HS-27A (cell line): ENCODE measurements at places on chromosomes 2 and 18.

DNA sequence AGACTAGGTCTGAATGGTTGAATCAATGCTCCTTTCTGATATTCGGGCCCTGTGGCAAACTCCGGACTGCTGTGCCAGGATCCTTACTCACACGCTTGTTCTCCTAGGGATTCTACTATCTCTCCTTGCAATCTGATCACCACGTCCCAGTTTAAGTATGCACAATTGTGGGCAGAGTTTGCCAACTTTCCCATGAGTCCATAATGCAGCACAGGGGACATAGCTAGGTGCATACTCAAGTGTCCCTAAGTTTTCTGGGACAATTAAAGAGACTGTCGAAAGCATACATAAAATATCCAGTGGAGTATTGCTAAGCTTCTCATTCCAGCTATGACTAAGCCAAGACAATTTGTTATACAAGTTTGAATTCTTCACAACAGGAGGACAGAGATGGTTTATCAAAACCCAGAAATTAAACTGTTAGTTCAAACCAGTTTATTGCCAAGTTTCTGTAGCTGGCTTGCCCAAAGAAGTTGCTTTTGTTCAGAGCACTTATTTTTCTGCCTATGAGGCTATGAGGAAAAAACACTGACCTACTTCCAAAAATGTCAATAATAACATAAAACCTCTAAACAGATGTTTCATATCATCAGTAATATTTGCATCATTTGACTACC is 136.1 kb downstream of the EXOC6B start:
- no peak for DNase-seq

GRCh38 chr2:46921676-46922448 is 6.3 kb upstream of the MCFD2 start:
- no peak for DNase-seq

DNA sequence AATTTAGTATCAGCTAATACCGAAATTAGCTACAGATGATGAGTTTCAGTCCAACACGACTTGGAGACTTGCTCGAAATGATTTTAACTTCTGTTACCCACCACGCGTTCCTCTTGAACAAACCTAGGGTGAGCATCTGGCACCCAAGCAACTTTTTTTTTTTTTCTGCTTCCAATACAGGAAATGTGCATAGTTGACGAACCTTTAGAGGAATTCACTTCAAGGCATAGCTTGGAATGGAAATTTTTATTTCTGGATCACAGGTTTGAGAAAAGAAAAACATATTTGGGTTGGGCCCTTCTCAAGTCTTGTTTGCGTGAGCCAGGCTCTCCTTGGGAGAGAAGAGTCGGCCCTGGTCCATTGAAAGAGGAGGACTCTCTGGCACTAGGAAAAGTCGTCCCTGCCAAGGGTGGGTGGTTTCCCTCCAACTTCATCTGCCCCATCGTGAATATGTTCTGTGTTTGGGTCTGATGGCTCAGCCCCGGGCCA is 37.4 kb upstream of the RPL31 start:
- DNase-seq, result no peak

DNA sequence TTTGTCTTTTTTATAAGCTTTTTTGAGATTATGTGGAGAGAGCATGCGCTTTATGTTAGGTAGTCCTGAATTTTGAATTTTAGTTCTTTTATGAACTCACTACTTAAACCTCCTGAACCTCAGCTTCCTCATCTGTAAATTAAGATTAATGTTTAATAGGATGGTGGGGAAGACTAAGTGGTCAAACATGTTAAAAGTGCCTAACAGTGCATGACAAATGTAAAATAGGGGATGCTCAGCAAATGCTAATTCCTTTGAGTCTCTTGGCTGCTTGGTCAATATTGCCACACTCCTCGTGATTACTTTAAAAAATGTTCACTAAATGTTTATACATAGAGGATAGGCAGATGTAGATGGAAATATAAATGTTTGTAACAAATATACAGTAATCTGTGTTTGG is 6.8 kb downstream of the BIRC6 start:
- DNase-seq, result no peak

- DNase-seq, result no peak
These were observed 10.5 kb downstream of the TM4SF20 start for GRCh38 chr2:227368574-227368973.

DNA sequence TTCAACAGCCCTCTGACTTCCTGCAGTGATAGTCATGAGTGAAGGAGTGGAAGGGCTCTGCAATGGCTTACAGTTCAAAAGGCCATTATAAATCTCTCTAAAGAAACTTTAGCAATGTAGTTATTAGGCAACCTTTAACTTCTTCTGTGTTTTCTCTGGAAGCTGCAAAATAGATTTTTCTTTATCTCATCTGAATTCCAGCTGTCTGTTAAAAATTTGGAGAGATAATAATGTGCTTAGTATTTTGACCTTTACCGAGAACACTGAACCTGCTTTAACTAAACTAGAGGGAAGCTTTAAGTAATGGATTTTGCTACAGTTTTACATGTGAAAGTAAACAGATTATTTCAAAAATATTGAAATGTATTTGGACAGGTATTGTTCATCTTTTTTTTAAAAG is 847.9 kb downstream of the ERBB4 start:
- no peak for DNase-seq

DNA sequence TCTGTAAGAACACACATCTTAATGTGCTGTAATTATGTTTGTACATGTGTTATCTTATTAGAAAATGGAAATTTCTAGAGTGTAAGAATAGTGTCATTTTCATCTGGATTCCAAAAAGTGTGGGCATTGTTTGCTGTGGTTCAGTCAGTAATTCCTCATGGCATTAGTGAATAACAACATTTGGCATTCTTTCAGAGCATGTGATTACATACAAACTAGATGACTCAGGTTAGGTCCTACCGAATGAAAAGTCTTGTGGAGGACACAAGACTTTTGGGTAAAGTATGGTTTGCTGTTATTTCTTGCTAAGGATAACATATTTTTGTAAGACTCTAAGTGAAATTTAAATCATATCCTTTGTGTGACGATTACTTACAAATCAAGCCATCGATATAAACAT is 593.1 kb upstream of the NRXN1 start:
- DNase-seq, result no peak

DNA sequence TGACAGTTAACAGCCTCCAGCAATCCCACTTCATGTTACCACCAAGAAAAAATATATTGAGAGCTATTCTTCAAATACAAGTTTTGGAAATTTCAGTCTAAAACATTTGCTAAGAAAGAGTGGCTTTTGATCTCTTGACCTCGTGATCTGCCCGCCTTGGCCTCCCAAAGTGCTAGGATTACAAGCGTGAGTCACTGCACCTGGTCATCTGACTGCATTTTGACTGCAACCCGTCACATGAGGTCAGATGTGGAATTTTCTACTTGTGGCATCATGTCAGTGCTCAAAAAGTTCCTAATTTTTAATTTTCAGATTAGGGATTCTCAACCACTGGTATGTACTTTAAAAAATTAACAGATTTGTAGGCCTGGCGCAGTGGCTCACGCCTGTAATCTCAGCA is 9.1 kb upstream of the CLK1 start:
- DNase-seq, result no peak

DNA sequence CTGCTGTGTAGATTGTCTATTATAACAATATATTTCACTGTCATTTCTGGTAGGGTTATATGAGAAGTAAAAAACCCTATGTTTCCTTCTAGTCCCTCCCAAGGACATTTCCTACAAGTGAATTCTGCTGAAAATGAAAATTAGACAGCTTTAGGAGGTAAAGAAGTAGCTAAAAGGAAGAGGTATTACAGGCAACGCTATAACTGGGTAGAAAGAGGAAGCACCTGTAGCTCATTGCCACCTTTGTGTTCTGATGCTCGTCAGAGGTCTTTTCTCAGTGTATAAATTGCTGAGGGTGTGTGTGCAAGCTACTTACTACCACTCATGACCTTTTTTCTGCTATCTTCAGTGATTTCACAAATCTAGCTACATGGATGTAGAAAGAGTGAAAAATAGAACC is 1.4 kb downstream of the DNAJC10 start:
- DNase-seq, result no peak

GRCh38 chr2:128162266-128162665 is 71.3 kb downstream of the UGGT1 start:
- no peak for DNase-seq

DNA sequence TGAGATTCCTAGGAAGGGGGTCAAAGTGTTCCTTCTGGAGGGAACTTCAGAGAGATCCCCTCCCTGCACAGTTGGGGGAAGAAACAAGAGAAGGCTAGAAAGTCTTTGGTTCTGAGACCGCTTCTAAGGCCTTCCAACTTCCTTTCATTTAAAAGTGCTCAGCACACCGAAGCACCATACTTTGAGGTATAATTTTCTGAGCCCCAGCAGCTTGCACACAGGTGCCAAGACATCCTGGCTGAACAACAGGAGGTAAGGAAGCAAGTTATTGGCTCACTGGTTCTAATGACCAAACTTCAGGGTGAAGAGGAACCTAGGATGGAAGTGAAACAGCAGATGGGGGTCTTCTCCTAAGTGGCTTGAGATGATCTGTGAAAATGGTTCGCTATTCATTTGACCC is 19.2 kb downstream of the TMEM177 start:
- DNase-seq, result no peak

DNA sequence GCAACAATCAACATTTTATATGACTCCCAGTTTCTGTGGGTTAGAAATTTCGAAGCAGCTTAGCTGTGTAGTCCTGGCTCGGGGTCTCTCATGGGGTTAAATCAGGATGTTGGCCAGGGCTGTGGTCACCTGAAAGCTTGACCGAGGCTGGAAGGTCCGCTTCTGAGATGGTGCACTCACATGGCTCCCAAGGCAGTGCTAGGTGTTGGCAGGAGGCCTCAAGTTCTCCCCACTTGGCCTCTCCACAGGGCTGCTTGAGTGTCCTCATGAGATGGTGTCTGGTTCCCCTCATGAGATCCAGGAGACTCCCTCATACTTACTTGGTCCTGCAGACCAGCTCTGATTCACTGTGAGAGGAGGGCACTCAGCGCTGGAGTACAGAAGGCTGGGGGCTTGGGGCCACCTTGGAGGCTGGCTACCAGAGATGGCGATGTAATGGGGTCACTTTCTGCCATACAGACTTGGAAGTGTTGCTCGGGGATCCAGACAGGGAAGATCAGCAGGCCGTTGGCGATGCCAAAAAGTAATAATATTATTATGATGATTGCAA is 98.8 kb downstream of the INHBB start:
- DNase-seq, result no peak

GRCh38 chr18:47752796-47753645 is 177.4 kb downstream of the SMAD2 start:
- no peak for DNase-seq

DNA sequence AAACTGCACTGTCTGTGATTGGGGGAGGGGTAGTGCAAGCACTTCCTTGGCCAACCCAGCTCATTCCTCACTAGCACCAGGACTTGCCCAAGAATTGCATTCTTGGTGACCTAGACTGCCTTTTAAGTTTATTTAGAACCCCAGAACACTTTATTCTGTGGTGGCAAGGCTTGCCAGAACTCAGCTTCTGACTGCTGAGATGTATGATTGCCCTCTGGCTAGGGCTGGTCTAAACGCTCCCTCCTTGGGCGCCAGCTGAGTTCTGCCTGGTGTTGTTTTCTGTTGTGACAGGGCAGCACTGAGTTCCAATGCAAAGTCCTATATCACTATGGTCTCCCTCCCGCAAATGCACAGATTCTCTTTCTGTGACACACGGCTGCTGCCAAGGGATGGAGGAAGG is 247.7 kb downstream of the ZNF385B start:
- peak; percentile 24 for DNase-seq

DNA sequence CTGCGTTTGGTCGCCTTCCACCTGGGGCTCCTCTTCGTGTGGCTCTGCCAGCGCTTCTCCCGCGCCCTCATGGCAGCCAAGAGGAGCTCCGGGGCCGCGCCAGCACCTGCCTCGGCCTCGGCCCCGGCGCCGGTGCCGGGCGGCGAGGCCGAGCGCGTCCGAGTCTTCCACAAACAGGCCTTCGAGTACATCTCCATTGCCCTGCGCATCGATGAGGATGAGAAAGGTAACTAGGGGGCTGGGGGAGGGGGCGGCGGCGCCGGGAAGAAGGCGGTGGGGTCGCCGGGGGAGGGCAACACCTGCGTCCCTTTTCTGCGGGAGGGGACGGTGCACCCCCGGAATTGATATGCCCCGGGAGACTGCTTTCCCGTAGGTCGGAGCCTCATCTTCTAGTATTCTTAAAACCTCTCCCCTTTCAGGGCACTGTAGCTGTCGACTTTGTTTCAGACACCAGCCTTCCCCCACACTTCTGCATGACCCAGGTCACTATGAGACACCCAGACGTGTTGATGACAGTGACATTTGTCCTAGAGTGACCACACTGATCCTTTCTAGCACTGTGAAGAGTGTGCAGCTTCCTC is 755 bp downstream of the SPAST start:
- no peak for DNase-seq

GRCh38 chr2:15670981-15671380 is 79.3 kb downstream of the DDX1 start:
- DNase-seq, result no peak

GRCh38 chr2:5007596-5007995 is 684.6 kb upstream of the SOX11 start:
- no peak for DNase-seq

DNA sequence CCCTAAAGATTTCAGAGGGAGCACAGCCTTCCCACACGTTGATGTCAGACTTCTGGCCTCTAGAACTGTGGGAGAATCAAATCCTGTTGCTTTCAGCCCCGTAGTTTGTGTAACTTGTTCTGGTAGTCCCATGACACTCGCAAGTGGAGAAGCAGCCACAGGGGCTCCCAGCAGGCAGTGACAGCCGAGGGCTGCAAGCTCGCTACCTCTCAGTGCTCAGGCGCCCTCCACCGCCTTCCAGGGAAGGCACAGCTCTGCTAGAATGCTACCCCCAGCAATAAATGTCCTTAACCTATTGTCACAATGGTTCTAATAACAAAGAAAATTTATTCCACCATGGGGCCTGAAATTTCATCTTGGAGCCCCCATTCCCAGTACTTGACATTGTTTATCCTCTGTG is 143.1 kb upstream of the ZNF236 start:
- DNase-seq, result no peak

- no peak for DNase-seq
These were observed 47.1 kb upstream of the IGFBP5 start for GRCh38 chr2:216742411-216742810.

GRCh38 chr2:142992840-142993239 is 115.4 kb downstream of the KYNU start:
- DNase-seq, result no peak

GRCh38 chr18:73670524-73670923 is 477.1 kb downstream of the FBXO15 start:
- no peak for DNase-seq

DNA sequence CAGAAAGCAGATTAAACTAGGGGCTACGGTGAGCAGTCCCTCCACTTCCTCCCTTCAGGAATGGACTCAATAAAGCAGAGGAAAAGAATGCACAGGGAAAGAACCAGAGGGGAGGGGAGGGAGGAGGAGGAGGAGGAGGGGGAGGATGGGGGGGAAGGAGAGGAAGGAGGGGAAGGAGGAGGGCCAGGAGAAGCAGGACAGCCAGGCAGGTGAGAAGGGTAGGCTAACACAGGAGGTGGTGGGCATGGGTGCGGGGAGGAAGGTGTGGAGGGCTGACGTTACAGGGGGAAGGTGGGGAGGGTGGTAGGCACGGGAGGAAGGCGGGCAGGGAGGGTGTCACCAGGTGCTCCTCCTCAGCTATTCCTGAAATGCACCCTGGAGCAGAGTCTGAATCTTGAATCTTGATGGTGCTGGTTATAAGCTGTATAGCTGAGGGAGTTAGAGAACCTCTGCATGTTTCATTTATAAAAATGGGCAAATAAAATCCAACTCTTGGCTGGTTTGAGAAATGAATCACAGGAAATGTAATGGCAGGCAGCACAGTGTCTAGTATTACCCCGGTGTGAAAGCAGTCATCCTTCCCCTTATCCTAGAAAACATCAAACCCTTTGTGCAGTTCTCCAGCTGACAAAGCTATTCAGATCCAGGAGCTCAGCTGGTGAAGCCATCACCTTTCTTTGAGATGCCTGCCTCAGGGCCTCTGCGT is 3.4 kb downstream of the TMEM18 start:
- DNase-seq, result no peak
